ENCODE measurements at places on chromosomes 5 and 9.

DNA sequence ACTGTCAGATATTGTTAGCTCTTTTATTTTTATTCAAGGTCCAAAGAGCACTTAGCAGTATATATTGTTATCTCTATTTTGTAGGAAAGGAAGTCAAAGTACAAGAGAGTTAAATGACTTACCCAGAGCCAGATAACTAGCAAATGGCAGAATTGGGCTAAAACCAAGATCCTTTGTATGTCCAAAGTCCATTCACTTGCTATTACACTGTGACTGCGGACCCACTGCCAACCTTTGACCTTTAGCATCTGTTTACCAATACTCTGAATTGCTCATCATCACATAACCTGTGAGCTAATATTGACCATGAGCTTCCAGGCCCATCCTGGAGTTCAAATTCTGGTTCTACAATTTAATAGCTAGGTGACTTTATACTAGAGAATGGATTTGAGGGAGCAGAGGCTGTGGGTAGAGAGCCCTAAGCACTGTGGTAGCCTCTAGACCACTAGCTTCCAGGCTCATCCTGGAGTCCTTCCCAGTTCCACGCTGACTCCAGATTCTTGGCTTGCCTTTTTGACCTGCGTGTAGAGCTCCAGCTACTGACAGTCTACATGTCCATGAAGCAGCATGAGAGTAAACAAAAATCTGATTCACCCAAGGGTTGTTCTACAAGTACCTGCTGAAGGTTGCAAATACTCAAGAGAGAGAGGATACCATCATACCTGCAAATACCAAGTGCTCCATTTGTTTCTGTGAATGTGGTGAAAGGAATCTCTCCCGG, 424.0 kb downstream of the SH3GL2 start:
- DNase-seq, result no peak

DNA sequence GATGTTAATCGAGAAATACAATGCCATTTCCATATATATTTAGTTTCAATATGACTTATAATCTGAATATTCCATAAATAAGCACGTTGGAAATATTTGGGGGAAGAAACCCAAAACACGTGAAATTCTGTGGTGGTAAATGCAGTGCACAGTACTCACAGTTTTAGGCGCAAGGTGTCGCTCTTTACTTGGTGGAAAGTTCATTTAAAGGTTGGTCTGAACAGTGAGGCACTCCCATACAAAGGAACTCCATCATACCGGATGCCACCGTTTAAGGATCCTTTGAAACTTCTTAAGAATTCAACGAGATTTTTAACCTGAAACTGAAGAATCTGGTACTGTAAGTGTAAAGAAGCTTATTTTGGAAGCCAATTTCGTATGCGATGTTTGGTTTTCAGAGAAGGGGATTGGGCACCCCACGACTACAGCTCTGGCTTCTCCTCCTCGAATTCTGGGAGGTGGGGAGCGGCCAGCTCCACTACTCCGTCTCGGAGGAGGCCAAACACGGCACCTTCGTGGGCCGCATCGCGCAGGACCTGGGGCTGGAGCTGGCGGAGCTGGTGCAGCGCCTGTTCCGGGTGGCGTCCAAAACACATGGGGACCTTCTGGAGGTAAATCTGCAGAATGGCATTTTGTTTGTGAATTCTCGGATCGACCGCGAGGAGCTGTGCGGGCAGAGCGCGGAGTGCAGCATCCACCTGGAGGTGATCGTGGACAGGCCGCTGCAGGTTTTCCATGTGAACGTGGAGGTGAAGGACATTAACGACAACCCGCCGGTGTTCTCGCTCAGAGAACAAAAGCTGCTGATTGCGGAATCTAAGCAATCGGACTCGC, at the start of gene PCDHA11:
TSS of gene PCDHA11 (plus strand) at position 237 of the 834 bp plus-strand sequence. CDS start at position 384, 147 bp downstream.
- DNase-seq, result peak; percentile 10

DNA sequence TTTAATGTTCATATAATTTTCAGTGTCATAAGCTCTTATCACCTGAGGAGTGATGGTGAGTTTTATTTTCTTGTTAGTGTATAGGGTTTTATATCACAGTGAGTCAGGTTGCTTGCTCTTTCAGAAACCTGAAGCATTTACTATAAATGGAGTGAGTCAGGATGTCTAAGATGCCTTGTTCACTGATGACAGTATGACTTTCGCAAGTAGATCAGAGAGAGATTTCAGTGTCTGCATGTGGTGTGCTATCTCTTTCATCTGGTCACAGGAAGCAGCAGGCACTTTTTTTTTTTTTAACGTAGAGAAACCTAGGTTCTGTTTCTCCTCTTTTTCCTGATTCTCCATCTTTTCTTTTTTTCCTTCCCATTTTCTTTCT, 237.1 kb downstream of the DMRTA1 start:
- DNase-seq, result peak; percentile 93

DNA sequence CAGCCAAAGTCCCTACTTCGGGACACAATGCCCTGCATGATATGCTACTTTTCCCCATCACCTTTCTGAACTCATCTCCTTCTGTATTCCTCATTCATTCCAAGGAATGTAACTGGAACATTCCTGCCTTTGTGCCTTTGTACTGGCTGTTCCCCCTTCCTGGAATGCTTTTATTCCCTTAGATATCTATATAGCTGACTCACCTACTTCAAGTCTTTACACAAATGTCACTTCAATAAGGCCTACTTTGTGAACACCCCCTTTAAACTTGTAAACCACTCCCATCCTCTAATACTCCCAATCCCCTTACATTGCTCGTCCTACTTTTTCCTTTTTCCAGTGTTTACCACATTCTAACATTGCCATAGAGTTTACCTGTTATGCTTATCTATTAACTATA, 2.4 kb downstream of the NOL6 start:
- DNase-seq, result no peak
